ENCODE measurements at places on chromosomes 3 and 15.

- DNase-seq = no peak
These were observed 31.7 kb downstream of the AKAP13 start for GRCh38 chr15:85412066-85412465.

DNA sequence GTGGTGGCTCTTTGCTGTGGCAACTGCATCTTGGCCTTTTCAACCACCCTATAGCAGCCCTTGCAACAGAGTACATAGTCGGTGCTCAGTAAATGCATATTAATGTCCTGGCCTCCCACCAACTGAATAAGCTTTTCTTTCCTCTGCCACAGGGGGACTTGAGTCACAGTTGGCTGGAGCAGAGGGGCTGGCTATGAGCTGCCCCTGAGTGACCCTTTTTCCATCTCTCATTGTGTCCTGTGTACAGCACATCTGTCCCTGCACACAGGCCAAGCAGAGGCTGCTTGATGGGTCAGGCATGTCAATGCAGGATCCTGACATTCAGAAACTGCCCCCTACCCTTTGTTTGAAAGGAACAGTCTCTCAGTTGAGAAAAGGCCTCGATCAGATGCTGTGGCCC lies 22.4 kb downstream of the SPSB4 start:
- DNase-seq = no peak

GRCh38 chr3:21889166-21889565 lies 138.2 kb upstream of the ZNF385D start:
- no peak for DNase-seq

GRCh38 chr3:116057400-116058006 lies 387.8 kb downstream of the LSAMP start:
- no peak for DNase-seq

DNA sequence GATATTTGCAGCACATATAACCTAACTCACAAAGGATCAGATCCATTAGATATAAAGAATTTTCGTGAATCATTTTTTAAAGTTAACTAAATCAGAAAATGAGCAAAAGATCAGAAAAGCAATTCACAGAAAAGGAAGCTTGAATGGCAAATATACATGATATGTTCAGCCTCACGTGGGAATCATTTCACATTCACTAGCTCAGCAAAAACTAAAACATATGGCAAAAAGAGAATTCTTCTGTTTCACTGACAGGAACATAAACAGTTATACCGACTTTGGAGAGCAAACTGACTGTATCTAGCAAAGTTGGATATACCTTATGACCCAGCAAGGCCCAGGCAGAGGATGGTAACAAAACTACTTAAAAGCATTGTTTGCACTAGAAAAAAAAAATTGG lies 34.0 kb upstream of the NR2E3 start:
- DNase-seq = no peak

DNA sequence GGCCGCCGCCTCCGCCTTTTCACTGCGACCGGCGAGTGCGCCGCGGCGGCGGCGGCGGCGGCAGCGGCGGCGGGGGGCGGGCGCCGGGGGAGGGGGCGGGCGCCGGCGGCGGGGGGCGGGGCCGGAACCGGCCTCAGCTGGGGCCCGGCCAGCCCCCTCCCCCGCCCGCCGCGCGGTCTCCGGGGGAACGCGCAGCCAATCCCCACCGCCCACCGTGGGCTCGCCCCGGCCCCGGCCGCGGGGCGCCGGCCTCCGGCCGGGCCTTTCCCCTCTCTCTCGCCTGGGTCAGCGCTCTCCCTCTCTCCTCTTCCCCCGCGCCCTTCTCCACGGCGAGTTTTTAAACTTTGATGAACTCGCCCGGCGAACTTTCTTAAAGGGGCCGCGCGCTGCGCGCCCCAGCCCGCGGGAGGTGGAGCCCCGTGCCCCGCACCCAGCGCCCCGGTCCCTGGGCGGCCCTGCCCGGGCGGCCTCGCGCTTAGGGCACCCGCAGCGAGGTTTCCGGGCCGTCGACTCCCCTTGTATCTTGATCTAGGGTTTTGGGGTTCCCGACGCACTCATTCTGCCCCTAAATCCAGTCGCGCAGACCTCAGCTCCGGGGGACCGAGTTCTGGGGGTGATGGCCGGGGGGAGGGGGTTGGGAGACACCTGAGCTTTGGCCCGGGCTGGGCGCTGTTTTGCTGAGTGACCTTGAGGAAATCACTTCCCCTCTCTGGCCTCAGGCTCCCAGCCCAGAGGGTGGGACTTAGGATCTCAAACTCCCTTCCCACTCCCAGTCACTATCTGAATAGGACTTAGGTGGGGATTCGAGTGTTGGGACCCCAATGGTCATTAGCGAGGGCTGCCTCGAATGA lies at the start of gene RBPMS2:
TSS of gene RBPMS2 (minus strand) at position 39 of the 851 bp plus-strand sequence. CDS start 270 bp downstream, outside the sequence.
- no peak for DNase-seq

DNA sequence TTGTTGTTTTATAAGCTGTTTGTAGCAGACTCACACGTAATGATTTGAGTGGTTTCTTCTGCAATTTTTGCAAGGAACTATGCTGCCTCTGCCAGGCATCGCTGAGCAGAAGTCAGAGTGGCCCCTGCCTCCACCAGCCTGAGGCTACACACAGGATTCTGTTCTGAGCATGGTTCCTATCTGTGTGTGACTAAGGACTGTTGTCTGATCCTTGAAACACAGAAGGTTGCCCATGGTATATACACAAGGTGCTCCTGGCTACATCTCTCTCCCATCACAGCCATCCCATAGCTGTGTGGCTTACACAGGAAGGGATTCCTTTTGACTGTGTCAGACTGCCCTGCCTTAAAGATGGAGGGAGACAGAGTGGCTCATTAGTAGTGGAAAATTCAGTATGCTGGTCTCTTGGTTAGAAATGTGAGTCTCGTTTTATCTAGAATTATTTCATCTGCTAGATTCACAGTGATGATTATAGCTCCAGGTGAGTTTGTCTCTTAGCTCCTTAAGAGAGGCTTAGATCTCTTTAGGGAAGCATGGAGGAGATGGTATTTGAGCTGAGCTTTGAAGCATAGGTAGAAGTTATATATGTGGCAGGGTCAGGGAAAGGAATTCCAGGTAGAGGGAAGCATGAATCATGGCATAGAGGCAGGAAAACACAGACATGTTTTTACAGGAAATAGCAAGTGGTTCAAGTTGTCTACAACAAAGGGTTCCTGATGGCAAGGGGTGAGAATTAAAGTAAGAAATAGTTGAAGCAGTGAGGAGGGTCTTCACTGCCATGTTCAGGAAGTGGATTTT lies 37.5 kb downstream of the SNAPC5 start:
- no peak for DNase-seq

- no peak for DNase-seq
These were observed 66.9 kb downstream of the KLF13 start for GRCh38 chr15:31393444-31394091.

- no peak for DNase-seq
These were observed 81.2 kb downstream of the TLE3 start for GRCh38 chr15:70016511-70016994.

GRCh38 chr3:150433347-150433746 lies 25.2 kb downstream of the TSC22D2 start:
- no peak for DNase-seq

DNA sequence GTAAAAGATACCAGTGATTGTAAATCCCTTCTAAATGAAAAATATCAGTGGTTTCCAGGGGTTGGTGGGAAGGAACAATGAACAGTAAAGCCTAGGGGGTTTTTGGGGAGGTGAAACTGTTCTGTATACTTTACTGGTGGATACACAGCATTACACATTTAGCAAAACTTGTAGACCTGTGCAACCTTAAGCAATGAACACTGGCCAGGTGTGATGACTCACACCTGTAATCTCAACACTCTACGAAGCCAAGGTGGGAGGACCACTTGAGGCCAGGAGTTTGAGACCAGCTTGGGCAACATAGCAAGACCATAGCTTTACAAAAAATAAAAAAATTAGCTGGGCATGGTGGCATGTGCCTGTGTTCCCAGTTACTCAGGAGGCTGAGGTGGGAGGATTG lies 1.8 kb downstream of the CCDC13 start:
- no peak for DNase-seq

DNA sequence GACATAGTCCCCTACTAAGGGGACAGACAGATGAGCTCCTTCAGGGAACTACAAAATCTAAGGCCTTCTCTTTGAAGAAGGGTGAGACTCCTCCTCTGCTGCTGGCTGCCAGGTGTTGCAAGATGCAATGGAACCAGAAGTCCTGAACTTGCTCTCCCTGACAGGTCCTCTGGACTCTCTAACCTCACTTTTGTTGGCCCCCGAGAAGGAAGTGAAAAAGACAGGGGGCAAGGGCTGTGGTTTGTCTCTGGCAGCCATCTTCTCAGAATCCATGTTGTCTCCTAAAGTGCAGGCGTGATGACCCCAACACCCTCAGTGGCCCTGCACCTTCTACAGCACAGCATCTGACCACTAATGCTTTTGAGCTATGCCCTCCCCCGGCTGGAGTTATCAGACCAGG lies 292.5 kb downstream of the CHST2 start:
- DNase-seq = no peak

GRCh38 chr3:152071315-152071714 lies 197.4 kb upstream of the MBNL1 start:
- no peak for DNase-seq

GRCh38 chr15:69595009-69595791 lies 142.6 kb downstream of the RPLP1 start:
- DNase-seq = no peak

- DNase-seq = no peak
These were observed 211.8 kb downstream of the CHST2 start for GRCh38 chr3:143331350-143331749.

GRCh38 chr3:67647390-67647878 lies 7.0 kb downstream of the SUCLG2 start:
- DNase-seq = no peak

GRCh38 chr3:29183346-29184087 lies 97.4 kb upstream of the RBMS3 start:
- no peak for DNase-seq

DNA sequence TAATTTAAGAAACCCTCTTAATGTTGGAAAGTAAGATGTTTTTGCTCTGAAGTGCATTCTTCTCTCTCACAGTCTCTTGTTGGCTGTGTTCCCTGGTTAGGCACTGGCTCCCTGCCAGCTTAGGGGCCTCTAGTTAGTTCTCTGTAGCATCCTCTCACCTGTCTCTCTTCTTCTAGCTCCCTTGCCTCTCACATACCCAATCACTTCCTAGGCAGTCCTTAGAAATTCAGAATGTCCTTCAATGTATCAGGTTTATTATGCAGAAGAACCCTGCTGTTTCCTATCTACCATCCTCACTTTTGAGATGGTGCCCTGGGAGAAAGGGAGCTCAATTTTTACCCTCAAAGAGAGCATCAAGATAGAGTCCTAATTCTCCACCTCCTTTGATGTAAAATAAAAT lies 36.2 kb upstream of the CPNE4 start:
- no peak for DNase-seq

- DNase-seq = peak; percentile 9
These were observed 620 bp downstream of the ABHD5 start for GRCh38 chr3:43691120-43691995.

- no peak for DNase-seq
These were observed 1038.5 kb upstream of the NR2F2 start for GRCh38 chr15:95291898-95292472.

DNA sequence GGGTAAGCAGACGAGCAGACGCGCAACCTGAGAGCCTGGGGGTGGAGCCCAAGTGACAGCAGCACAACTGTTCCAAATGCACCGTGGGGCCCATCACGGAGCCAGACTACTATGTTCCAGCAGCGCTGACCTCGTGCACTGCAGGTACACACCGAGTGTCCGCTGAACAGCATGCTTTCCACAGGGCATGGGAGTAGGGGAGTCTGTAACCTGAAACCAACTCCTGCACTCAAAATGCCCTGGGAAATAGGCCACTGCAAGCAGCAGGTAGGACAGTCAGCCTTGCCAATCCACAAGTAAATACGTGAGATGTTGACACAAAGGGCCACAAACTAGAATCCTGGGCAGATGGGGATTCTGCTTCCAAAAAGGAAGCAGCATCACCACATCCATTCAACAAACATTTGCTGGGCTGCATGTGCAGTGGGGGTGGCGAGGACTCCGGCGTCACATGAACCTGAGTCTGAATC lies 73.9 kb downstream of the TBC1D2B start:
- DNase-seq = no peak

DNA sequence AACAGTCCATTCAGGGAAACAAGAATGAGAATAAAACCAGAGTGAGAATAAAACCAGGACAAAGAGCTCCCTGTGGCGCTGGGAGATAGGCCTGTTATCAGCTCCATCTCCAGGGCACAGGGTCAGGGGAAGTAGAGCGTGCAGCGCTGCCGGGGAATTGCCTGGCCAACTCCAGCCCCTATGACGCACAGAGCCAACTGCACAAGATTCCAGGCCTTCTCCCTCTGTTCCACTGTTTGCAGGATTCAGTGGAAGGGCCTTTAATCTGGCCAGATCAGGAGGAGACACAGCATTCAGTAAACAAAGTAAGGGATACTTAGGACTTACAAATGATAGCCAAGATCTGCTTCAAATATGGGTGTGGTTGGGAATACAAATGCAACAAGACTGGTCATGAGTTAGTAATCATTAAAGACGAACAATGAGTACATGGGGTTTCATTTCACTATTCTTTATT lies 49.4 kb downstream of the ITGB5 start:
- DNase-seq = no peak

GRCh38 chr3:159902546-159903314 lies 85.9 kb upstream of the IL12A start:
- DNase-seq = no peak

DNA sequence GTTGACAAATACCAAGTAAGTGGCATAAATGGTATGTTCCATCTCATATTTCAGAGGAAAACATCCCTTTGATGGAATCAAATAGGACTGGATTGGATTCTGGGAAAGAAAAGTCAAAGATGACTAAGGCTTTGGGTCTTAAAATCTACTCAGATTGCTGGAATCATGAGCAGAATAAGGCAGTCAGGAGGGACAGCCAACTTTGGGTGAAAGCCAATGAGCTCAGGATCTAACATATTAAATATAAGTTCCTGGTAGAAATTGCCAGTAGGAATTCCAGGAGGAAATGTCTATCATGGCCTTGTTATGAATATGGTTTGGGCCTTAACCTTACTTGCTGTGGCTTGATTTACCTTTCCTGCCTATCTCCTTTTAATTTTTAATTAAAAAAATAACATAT lies 55.3 kb downstream of the ISL2 start:
- no peak for DNase-seq

- DNase-seq = no peak
These were observed 29.9 kb upstream of the GPD1L start for GRCh38 chr3:32076566-32076965.

DNA sequence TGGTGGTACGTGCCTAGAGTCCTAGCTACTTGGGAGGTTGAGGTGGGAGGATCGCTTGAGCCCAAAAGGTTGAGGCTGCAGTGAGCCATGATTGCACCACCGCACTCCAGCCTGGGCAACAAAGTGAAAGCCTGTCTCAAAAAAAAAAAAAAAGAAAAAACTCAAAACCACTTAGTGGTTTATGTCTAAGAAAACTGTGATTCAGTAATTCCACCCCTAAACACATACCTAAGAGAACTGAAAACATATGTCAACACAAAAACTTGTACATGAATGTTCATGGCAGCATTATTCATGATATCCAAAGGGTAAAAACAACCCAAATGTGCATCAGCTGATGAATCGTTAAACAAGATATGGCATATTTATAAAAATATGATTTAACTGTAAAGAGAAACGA lies 14.3 kb downstream of the SPG21 start:
- DNase-seq = no peak

- DNase-seq = no peak
These were observed 118.8 kb downstream of the LPP start for GRCh38 chr3:188272481-188273372.
